ENCODE measurements at places on chromosomes 11 and 22. TPM values are rescaled to one million over a fixed set of nuclear protein-coding genes. Genes with fewer than 3 reads are reported as not detected.

- no peaks in the 10 kb centered on the region for H3K4me1 ChIP-seq
- DNase-seq, result no peak
- H3K27ac ChIP-seq, result no peak overlapping the region
- no peaks in the 10 kb centered on the region for H3K27me3 ChIP-seq
- H3K4me3 ChIP-seq, result no peak overlapping the region
These were observed 248.8 kb downstream of the TBC1D22A start for GRCh38 chr22:47011131-47011858.

Gene SELENOM
- 8.2 TPM for total RNA-seq

Gene PRDM11
- total RNA-seq, result 1.4 TPM

DNA sequence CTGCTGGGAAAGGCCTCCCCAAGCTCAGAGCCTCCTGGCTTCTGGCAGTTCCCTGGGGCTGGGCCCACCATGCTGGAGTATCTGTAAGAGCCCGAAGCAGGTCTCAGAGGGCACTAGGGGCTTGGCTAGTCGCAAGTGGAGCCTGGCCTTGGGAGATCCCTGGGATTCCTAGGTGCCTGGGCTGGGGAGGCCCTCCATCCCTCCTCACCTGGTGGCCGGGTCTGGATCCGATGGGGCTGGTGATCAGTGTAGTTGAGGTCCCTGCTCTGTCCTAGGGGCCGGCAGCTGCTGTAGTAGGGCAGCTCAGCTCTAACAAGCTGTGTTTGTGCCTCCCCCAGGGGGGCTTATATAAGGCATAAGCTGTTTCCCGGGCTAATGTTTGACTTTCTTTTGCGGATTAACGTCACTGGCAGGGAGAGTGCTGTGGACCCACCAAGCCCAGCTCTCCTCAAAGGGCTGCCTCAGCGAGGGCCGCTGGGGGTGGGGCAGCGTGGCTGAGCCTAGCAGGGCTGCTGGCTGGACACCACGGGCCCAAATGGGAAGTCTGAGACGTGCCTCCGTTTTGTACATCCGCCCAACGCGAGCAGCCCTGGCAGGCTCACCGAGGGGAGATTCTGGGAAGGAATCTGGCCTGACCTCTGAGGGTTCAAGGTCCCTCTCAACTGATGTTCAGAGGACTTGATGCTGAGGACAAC is at the start of gene SLC22A8:
TSS of gene SLC22A8 (minus strand) at position 321 of the 695 bp plus-strand sequence. CDS start 883 bp downstream, outside the sequence.
- H3K4me1 ChIP-seq, result no peaks in the 10 kb centered on the region
- H3K4me3 ChIP-seq, result no peak within 1 kb of the TSS
- no peak within 1 kb of the TSS for H3K27ac ChIP-seq
- no peak for DNase-seq
- H3K27me3 ChIP-seq, result peaks cover 8% of the 10 kb centered on the region
- no peaks in the 10 kb centered on the region for H3K36me3 ChIP-seq

GRCh38 chr22:19965771-19966709 is 24.4 kb upstream of the TXNRD2 start:
- no peak overlapping the region for H3K27ac ChIP-seq
- H3K4me1 ChIP-seq, result no peaks in the 10 kb centered on the region
- H3K27me3 ChIP-seq, result no peaks in the 10 kb centered on the region
- H3K36me3 ChIP-seq, result peaks cover 11% of the 10 kb centered on the region
- H3K4me3 ChIP-seq, result no peak overlapping the region
- no peak for DNase-seq

GRCh38 chr11:75389276-75389605 is 10.1 kb upstream of the RPS3 start:
- no peak overlapping the region for H3K27ac ChIP-seq
- no peak overlapping the region for H3K4me3 ChIP-seq
- H3K36me3 ChIP-seq, result no peaks in the 10 kb centered on the region
- DNase-seq, result no peak
- H3K27me3 ChIP-seq, result peaks cover 21% of the 10 kb centered on the region

- H3K4me3 ChIP-seq, result no peak overlapping the region
- H3K4me1 ChIP-seq, result peaks cover 6% of the 10 kb centered on the region
- DNase-seq, result peak; percentile 44
- H3K36me3 ChIP-seq, result peaks cover 9% of the 10 kb centered on the region
These were observed 44.0 kb downstream of the FDX1 start for GRCh38 chr11:110473706-110474105.

Gene TBX10
- total RNA-seq, result not detected

GRCh38 chr11:134521001-134521400 is 109.0 kb upstream of the B3GAT1 start:
- no peak overlapping the region for H3K27ac ChIP-seq
- no peaks in the 10 kb centered on the region for H3K36me3 ChIP-seq
- H3K4me1 ChIP-seq, result no peaks in the 10 kb centered on the region
- DNase-seq, result no peak
- H3K27me3 ChIP-seq, result no peaks in the 10 kb centered on the region

DNA sequence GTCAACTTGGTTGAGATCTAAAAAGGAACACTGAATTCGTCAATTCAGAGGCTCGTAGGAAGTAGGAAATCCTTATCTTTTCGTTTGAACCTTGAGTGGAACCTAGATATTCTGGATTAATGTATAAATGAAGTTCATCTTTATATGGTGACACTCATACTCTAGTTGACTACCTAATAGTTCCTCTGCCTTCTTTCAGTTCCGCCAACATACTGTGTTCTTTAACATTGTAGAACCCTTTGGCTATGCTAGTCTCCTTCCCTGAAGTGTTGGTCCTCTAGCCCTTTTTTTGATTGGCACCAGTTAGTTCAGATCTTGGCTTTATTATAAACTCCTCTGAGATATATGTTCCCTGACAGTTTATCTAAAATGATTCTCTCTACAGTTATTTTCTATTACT is 1.5 kb downstream of the ATM start:
- peaks cover 48% of the 10 kb centered on the region for H3K4me1 ChIP-seq
- DNase-seq, result peak; percentile 61
- no peak overlapping the region for H3K4me3 ChIP-seq
- H3K27me3 ChIP-seq, result no peaks in the 10 kb centered on the region
- H3K36me3 ChIP-seq, result peaks cover 25% of the 10 kb centered on the region
- no peak overlapping the region for H3K27ac ChIP-seq

DNA sequence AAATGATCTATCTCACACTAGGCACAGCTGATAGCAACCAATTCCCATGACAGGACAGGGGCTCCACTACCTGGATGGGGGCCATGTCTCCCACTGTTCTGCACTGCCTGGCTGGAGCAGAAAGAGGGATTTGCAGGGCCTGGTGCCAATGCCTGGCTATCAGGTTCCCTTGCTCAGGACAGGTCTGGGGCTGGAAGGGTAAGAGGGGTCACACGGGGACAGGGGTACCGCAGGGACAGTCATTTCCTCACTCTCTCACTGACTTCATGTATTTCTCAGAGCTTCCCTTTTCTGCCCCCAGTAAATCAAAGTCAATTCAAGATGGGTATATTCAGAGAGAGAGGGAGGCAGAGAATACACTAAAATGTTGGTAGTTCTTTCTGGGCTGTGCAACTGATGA is 119.1 kb upstream of the CSNK2A3 start:
- H3K36me3 ChIP-seq, result no peaks in the 10 kb centered on the region
- H3K4me3 ChIP-seq, result no peak overlapping the region
- no peaks in the 10 kb centered on the region for H3K27me3 ChIP-seq
- DNase-seq, result no peak
- H3K4me1 ChIP-seq, result no peaks in the 10 kb centered on the region

GRCh38 chr11:112537846-112538330 is 277.2 kb upstream of the PLET1 start:
- DNase-seq, result no peak
- peaks cover 2% of the 10 kb centered on the region for H3K4me1 ChIP-seq
- no peak overlapping the region for H3K27ac ChIP-seq
- H3K4me3 ChIP-seq, result no peak overlapping the region
- H3K27me3 ChIP-seq, result peaks cover 11% of the 10 kb centered on the region

- H3K4me1 ChIP-seq, result no peaks in the 10 kb centered on the region
- no peaks in the 10 kb centered on the region for H3K36me3 ChIP-seq
- no peak for DNase-seq
- H3K4me3 ChIP-seq, result no peak overlapping the region
- H3K27me3 ChIP-seq, result no peaks in the 10 kb centered on the region
- no peak overlapping the region for H3K27ac ChIP-seq
These were observed 31.4 kb upstream of the TH start for GRCh38 chr11:2202900-2203439.

- H3K4me1 ChIP-seq, result peaks cover 8% of the 10 kb centered on the region
- DNase-seq, result no peak
- no peak overlapping the region for H3K4me3 ChIP-seq
- no peak overlapping the region for H3K27ac ChIP-seq
- no peaks in the 10 kb centered on the region for H3K36me3 ChIP-seq
- peaks cover 14% of the 10 kb centered on the region for H3K27me3 ChIP-seq
These were observed 7.8 kb upstream of the AP1B1 start for GRCh38 chr22:29396126-29396525.

DNA sequence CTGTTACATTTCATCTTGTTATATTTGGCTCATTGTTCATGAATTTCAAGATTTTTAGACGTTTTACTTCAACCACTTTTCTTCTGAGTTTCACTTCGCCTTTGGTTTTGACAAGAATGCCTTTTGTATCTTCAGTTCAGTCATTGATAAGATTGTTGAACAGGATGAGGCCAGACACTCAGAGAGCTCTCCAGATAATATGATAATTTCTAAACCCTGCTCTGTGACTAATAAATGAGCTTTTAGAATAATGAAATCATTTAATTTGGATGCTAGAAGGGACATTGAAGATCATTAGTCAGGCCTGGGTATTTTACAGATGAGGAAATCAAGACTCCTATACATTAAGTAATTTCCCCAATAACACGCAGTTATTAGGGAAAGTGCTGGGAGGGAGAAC is 37.2 kb upstream of the GRAMD1B start:
- DNase-seq, result no peak
- H3K4me3 ChIP-seq, result peak overlapping the region; percentile 1
- no peaks in the 10 kb centered on the region for H3K27me3 ChIP-seq
- peaks cover 28% of the 10 kb centered on the region for H3K36me3 ChIP-seq
- H3K4me1 ChIP-seq, result peaks cover 44% of the 10 kb centered on the region

DNA sequence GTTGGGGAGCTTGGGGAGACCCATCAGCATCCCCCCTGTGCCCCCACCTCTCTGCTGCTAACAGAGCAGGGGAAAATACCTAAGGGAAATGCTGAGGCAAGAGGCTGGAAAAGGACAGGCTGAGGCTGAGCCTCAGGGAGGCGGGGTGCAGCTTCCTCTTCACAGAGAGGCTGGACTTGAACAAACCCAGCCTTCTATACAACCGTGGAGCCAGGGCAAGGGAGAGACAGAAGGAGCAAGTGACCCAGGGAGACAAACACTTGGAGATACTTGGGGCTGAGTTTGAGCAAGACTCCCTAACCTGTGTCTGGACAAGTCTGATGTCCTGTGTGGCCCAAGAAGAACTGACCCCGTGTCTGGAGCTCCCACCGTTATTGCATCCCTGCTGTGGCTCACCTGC is at the start of gene SLCO2B1:
TSS of gene SLCO2B1 (plus strand) at position 229 of the 400 bp plus-strand sequence. CDS start 275 bp downstream, outside the sequence.
- H3K4me1 ChIP-seq, result peaks cover 18% of the 10 kb centered on the region
- no peak for DNase-seq
- H3K27ac ChIP-seq, result no peak within 1 kb of the TSS
- peaks cover 8% of the 10 kb centered on the region for H3K27me3 ChIP-seq

Gene SERPING1
- 0.28 TPM for total RNA-seq

GRCh38 chr11:14443638-14444037 is 56.0 kb downstream of the COPB1 start:
- H3K27ac ChIP-seq, result no peak overlapping the region
- H3K36me3 ChIP-seq, result peaks cover 16% of the 10 kb centered on the region
- no peak overlapping the region for H3K4me3 ChIP-seq
- H3K4me1 ChIP-seq, result peaks cover 28% of the 10 kb centered on the region
- no peaks in the 10 kb centered on the region for H3K27me3 ChIP-seq
- no peak for DNase-seq

GRCh38 chr22:23786261-23786710 is 480 bp upstream of the SMARCB1 start:
- no peaks in the 10 kb centered on the region for H3K27me3 ChIP-seq
- DNase-seq, result no peak
- H3K27ac ChIP-seq, result peak overlapping the region; percentile 95
- peaks cover 7% of the 10 kb centered on the region for H3K36me3 ChIP-seq

DNA sequence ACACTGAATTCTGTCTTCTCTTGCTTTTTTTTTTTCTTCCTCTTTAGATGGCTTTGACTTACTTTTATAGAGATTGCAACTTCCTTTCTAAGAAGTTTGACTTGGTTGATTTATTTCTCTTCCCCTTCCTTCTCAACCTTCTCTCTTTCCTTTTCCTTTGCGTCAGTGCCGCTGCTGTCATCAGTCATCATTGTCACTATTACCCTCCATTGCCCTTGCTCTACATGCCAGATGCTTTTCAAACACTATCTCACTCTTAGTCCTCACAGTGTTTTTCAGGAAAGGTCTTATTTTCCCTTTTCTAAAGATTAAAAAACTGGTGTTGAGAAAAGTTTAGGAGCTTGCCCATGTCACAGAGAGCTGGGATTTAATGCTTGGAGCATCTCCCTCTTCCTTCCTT is 74.7 kb upstream of the C11orf87 start:
- no peak overlapping the region for H3K4me3 ChIP-seq
- no peak overlapping the region for H3K27ac ChIP-seq
- no peaks in the 10 kb centered on the region for H3K4me1 ChIP-seq
- H3K36me3 ChIP-seq, result no peaks in the 10 kb centered on the region
- no peak for DNase-seq
- no peaks in the 10 kb centered on the region for H3K27me3 ChIP-seq

DNA sequence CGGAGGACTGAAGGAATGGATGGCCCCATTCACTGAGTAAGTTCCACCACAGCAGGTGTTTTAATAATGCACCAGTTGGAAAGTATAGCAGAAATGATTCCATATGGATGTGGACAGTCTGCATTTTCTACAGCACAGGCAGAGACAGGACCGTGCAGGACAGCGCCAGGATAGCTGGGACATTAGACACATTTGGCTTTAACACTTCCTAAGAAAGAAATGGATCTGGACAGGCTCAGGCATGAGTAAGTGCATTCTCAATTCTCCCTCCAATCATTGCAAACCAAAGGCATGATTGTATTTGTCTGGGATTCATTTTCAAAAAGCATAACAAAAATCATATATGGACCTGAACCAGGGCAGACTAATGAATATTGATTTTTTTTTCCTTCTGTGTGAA is 233.0 kb upstream of the POU2AF2 start:
- no peak for DNase-seq
- H3K27me3 ChIP-seq, result peaks cover 11% of the 10 kb centered on the region

DNA sequence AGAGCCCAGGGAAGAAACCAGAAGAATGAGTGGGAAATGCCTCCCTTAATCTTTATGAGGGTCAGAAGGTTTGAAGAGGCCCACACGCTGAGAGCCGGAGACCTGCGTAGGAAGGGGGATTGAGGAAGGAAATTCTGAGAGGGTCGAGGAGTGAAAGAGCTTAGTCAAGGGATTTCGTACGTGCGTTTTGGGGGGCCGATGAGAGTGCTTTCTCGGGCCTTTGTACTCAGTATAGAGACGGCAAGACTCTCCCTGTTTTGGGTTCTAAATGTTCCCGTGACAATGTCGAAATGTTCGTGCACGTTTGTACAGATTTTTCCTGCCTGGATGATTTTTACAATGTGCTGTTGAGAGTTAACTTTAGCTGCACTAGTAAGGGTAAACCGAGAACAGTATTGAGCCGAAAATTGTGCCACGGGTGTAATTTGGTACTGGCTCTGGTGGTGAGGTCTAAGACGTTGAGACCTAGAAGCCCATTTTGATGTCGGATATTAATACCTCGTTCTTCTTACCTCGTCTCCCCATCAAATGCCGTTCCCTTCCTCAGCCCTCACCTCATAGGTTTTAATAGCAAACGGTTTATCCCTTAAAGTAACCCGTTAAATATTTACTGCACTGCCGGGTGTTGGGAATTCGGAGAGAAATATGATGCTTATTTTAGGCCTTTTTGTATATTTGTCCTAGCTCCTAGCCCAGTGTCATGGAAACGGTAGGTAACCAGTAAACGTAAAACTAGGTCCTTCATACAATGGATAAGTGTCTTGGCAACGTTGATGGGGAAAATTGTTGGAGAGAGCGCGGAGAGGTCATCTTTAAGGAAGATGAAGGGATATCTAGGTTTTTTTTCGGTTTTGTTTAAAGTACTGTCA is 734 bp downstream of the C11orf58 start:
- peaks cover 19% of the 10 kb centered on the region for H3K36me3 ChIP-seq
- no peak for DNase-seq
- H3K27me3 ChIP-seq, result peaks cover 4% of the 10 kb centered on the region
- no peak overlapping the region for H3K27ac ChIP-seq
- H3K4me3 ChIP-seq, result no peak overlapping the region
